ENCODE measurements at places on chromosomes 7 and 10.

- no peak for DNase-seq
Measured at GRCh38 chr10:650441-650851, 39.0 kb downstream of the DIP2C start.

DNA sequence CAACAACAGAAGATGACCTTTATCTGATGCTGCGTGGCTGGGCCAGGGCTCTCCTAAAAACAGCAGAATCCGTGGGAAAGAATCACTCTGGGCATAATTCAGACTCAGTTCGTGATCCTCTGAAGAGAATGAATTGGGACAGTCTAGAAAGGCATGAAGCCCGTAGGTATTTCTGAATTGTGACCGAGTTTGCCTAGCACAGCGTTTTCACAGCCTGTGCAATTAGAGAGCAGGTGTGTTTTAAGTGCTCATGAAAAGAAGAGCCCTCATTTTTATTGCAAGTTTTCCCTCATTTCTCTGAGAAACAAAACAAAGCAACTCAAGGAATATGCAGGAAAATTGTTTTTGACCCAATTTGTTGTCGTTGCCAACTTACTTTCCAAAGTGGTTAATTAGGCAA, 366.2 kb downstream of the WDR11 start:
- no peak for DNase-seq

- peak; percentile 49 for DNase-seq
Measured at GRCh38 chr7:131424219-131424822, 96.6 kb downstream of the MKLN1 start.

GRCh38 chr7:47525066-47525623, 56.8 kb downstream of the TNS3 start:
- DNase-seq = no peak

DNA sequence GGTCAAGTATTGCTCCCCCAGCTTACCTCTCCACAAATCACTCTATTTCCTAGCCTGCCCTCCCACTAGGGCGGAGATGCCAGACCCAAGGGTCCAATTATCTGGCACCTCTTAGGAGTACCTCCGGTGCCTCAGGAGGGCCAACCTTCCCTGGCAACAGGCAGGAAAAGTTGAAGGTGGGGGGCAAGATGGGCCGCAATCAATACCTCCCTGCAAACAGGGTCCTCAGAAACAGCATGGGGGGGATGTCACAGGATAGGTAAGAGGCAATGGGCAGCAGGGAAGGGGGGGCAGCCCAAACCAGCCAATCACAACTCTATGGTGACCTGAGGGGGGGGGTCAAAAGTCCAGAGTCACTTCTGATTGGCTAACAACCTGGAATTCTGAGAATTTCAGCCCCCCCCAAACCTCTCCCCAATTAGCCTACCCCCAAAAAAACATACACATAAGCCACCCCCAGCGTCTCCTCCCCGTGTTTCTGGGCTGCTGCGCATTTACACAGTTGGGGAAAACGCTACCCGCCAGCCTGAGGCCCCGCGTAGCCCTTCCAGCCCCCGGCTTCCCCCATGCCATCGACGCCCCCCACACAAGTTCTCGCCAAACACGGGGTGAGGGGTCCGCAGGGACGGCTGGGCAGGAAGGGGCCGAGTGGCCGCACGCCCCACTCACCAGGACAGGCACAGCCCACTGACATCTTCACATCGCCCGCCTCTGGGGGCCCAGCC, 589 bp downstream of the LDB1 start:
- DNase-seq = peak; percentile 74

DNA sequence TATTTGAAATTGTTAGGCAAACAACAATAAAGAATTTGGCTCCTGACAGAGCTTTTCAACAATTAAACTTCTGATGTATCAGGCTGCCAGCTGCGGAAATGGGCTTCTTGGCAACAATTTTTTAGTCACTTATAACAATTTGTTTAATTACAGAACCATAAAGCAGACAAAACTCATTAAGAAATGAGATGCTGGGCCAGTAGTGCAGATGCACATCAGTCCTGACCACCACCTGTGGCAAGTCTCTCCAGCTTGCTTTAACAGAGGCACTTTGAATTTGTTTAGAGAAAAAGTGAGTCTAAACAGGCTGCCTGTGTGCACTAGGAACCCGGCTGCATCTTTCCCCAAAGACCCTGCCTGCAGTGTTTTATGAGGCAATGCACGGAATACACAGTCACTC, 1124.4 kb downstream of the NXPH1 start:
- DNase-seq = no peak

GRCh38 chr7:141731476-141732149, 6.5 kb upstream of the SSBP1 start:
- no peak for DNase-seq

DNA sequence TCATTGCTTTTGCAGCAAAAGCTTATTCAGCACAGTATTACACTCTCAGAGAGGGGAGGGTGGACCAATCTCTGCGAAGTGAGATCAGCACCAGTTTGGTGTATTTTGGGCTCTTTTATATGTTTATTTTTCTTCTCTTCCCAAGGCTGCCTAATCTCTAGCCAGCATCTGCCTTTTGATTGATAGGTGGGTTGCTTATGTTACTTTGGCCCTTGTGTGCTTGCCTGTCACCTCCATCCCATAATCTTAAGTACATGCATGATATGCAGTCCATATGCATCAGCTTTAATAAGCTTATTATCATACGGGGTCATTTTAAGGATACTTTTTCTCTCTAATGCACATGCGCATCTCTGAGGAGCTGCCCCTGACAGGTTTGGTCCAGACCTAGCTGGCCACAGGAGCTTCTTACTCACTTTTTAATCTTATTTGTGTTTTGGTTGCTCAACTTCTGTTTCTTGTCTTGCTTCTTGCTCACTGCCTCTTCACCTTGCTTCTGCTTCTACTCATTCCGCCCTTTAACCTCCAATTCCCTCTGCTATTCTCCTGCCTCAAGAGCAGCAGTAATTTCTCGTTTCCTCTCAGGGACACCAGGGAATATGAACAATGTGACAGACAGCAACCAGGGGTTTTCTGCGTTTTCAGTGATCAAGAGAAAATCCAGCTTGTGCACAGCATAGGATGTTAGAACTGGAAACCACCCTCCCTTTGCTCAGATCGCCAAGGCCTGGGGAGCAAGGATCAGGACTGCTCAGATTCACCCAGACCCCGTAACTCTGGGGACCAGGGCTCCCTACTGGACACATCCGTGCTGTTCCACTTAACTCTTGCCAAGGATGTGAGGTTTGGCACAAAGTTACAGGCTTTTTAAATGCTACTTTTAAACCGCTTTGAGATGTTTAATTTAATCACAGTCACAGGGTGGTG, 10.0 kb downstream of the RGR start:
- DNase-seq = no peak

- DNase-seq = no peak
Measured at GRCh38 chr10:51706225-51706624, 6.8 kb upstream of the CSTF2T start.

DNA sequence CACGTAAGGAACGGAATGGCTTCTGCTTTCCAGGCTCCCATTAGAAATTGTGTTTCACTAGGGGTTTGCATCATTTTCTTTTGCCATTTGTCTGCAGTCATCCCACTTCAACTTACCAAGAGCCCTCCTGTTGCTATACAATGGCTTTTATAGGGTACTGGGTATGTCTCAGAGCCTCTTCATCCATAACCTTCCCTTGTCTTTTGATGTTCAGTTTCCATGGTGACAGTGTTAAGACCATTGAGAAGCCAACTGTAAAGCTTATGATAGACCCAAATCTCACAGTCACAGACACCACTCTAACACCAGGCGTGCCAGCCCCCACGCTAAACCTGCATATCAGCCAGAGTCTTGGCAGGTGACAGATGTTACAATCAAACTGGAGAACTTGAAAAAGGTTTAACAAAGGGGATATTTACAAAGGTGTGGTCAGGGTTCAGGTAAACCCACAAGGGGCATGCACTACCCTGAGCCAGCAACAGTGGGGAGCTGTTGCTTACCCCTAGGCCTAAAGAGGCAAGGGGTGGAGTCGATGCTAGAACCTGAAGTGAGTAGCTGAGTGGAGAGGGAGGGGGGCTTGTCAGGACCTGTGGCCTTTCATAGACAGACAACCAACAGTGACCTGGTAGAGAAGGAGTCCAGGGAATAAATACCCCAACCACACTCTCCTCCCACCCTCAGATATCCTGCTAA, 53.2 kb upstream of the ABLIM1 start:
- DNase-seq = no peak

- DNase-seq = no peak
Measured at GRCh38 chr10:131701131-131701947, 199.5 kb upstream of the PPP2R2D start.
